ENCODE measurements at places on chromosomes 5 and 9.

DNA sequence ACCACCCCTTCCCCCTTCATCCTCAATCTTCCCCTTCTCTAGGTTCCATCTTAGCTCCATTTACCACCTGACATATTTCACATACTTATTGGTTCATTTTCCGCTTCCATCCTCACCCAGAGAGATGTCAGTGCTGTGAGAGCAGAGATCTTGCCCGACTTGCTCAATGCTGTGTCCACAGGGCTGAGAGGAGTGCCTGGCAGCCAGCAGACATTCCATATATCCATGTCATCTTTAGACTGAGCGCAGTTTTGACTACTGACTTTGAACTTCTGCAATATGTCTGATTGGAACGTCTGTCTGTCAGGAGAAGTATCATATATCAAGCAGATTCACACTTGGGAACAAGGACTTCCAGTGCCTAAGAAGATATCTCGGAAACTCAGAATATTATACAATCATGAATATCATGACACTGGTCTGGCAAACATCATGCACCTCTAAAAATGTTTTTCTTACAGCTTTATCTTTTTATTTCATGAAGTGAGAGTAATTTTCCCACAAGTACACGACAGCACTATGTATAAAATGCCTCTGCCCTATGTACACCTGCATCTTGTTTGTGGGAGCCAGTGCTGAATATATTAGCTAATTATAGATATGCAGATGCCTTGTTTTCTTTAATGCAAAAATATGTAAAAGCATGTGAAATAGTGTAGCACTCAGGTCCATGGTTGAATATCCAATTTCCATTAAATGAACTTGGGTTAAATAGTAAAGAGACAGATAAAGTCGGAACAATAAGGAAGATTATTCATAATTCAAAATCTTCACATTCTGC, 454.0 kb upstream of the DAP start:
- no peak for DNase-seq

DNA sequence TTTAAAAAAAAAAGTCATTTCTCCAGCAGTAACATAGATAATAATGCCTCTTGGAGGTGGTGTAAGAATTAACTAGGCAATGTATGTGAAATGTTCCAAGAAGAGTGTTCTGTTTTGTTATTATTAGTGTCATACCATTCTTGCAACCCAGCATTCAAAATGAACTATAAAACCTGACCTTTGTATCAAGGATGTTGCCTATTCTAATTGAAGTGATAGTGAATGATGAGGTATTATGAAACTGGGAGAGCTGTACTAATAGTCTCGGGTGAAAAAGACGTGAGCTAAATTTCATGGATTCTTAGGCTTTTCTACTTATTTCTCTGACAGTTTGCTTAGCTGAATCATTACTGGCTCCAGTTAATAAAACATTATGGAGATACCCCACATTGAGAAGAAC, 224.6 kb downstream of the CD180 start:
- no peak for DNase-seq

DNA sequence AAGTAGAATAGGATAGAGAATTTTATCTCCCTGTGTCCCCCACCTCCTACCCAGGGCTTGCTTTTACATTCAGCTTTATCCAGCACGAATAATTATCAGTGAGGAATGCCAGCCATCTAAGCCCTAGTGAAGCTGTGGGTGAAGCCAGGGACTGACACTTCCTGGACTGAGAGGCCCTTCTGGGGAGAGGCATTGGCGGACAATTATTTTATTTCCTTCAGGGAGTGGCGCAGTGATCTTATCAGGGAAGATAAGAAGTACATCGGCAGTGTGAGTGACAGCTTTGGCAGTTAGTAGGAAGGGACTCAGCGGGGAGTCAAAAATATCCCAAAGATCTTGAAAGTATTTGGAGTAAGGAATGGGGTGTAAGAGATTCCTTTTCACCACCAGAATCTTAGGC, 34.9 kb upstream of the RPS23 start:
- no peak for DNase-seq

DNA sequence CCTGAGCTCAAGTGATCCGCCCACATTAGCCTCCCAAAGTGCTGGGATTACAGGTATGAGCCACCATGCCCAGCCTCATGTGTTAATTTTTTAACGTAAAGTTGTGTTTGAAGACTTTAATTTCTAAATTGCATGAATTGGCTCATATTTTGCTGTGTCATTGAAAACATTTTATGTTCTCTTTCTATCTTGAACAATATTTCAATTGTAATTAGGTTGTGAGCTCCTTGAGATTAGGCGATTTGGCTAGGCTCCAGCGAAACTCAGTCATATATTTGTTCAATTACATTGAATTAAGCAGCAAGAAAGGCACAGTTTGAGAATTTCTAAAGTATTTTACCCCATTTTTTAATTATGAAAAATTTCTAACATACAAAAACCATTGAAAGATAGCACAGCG, 34.0 kb downstream of the GAPVD1 start:
- no peak for DNase-seq

GRCh38 chr5:54990841-54991258, 5.5 kb upstream of the ESM1 start:
- DNase-seq: no peak

DNA sequence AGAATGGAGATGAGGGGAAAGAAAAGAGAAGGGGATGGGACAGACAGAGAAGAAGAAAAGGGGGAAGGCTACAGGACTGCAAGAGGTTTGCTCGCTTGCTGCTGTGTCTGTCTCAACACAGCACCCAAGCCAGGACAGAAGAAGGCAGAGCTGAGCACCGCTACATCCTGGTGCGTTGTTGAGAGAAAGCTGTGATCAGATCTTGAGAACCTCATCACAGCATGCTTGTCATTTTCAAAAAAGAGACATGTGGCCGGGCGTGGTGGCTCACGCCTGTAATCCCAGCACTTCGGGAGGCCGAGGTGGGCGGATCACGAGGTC, 110.9 kb downstream of the NXNL2 start:
- DNase-seq: no peak

DNA sequence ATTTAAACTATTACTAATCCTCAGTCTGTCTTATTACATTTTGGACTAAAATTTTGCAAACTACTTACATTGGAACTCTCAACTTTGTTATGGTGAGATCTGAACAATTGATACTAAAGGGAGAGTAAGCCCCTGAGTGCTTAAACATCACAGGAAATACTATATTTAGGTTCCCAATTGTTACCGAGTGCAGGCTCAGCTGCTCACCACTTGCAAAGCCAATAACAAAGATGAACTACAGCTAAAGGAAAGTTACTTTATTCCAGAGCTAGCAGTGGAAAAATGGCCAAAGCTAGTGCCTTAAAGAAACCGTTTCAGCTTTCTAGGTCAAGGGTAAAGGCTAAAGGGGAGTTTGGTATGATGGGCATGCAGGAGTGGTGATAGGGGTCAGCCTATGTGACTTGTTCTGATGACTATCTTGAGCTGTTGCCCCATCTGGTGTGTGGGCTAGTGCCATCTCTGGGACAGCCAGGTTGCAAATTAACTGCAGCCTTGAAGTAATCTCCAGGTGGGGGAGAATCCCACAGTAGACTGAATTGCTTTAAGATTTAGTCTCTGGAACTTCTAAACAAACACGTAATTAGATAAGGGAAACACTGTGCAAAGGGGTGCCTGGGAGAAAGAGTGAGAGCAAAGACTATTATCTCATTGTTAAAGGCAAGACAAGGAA, 7.8 kb upstream of the NDUFB6 start:
- no peak for DNase-seq

GRCh38 chr9:18233776-18234445, 240.0 kb upstream of the ADAMTSL1 start:
- no peak for DNase-seq
